NCI-H2081 (cell line): ENCODE measurements at places on chromosomes 11 and 22.

DNA sequence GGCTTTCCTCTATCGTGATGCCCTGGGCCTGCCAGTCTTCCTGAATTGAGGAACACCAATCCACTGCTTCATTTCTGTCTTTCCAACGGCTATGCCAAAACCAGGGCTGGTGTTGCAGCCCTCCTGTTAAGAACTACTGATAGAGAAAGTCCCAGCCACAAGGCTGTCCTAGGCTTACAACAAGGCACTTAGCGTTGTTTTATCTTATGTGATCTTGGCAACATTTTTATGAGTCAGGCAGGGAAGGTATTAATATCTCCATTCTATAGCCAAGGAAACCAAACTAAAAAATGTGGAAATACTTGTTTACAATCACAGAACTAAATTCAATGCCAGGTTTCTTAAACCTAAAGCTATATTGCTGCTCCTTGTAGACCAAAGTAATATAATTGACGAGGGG is 89.9 kb upstream of the AMOTL1 start:
- DNase-seq: no peak

- DNase-seq: no peak
Measured at GRCh38 chr11:115872416-115872815, 368.2 kb upstream of the CADM1 start.

GRCh38 chr11:69750875-69751597 is 24.1 kb downstream of the FGF4 start:
- no peak for DNase-seq

DNA sequence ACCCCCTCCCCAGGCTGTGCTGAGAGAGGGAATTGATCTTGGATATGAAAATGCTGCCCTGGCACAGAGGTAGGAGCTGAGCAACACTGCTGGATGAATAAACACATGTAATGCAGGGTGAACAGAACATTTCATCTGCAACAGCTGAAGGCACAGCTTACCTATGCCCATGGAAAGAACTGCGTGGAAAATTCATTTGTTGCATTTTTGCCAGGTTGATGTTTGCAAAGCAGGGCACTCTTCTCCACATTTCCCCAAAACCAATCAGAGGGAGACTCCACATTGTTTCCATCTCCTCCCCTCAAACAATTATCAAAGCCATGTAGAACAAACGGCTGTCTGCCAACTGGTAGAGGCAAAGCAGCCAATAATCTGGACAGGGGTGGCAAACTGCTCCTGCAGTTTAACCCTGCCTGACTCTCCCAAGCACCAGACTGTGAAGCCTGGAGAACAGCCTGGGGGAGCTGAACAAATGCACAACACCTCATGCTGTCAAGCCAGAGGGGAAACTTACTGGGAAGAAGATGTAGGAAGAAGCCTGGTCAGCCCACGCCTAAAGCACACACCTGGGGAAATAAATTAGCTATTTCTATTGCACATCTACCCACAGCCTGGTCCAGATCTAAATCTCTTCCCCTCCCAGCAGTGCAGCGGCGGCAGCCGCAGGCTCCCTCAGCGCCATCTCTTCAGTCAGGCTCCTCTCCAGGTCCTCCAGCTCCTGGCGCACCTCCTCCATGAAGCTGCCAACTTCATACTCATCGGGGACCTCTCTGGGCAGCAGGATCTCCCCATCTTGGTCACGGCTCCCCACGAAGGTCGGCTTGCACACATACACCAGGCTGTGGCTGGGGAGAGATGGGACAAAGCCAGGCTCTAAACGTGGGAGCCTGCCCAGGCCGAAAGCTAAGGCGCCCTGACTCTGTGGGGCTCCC is 44.3 kb downstream of the DKK3 start:
- peak; percentile 52 for DNase-seq

DNA sequence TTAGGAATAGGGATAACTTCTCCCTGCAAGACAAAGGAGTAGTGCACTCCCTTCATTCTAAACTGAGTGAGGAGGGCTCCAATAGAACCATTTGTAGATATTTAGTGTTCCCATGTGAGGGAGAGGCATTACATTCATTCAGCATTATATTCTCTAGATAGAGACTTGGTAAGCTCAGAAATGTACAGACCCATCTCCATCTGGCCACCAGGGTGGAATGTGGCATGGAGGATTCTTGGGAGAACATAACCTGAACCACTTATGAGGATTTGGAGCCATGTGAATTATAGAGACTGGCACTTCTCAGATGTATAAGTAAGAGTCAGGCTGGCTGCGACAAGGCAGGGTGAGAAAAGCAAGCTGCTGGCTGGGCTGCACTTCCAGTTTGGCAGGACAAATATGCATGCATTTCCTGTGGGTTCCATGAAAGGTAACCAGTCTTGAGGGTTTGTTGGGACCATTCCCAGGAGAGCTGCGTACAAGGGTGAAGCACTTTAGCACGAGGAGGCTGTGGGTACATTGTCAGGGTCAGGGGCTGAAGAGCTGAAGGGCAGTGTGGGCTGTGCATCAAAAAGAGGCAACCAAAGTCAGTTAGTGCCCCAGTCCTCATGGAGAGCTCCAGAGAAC is 9.2 kb downstream of the RRP8 start:
- no peak for DNase-seq

GRCh38 chr22:40714499-40715337 is 35.4 kb downstream of the MCHR1 start:
- DNase-seq: peak; percentile 20

- DNase-seq: no peak
Measured at GRCh38 chr22:38874529-38875222, 2.7 kb upstream of the CBX6 start.

GRCh38 chr22:40265783-40266182 is 80.5 kb upstream of the ADSL start:
- DNase-seq: no peak

DNA sequence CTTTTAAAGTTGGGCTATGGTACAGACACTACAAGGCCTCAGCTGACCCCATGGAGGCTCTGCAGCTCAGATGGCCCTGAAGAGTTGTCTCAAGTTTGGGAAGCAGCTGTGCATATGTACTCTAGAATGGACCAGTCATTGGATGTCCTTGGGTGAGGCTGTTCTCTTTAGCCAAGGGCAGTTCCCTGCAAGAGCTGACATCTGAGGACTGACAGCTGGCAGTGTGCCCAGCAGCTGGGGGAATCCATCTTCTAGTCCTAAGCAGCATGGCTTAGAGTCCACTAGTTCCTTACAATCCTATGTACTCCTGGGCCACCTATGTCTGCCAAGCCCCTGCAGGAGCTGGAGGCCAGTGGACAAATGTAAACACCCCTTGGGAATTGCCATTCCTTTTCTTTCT is 76.5 kb downstream of the C11orf91 start:
- DNase-seq: no peak

GRCh38 chr11:112761911-112762706 is 199.1 kb upstream of the NCAM1 start:
- no peak for DNase-seq

- no peak for DNase-seq
Measured at GRCh38 chr11:3942160-3942955, 86.9 kb downstream of the STIM1 start.

- DNase-seq: no peak
Measured at GRCh38 chr11:117484156-117484555, 156.5 kb downstream of the CEP164 start.

GRCh38 chr11:112566124-112566523 is 305.5 kb upstream of the PLET1 start:
- no peak for DNase-seq

DNA sequence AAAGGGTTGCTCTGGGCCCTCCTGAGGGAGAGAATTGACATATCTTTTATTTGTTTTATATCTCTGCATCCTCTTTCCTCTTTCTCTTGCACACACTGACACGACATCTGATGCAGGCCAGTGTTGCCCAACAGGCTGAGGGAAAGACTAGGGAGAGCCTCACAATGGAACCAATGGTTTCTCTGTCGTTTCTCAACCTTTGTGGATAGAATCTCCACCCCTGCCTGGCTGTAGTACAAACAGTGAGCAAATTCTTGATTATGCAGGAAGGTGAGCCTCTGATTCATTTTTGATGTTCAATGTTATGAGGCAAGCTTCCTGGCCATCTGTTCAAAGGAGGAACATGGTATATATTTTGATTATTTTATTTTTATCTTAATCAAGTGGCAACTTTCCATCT is 49.8 kb upstream of the PLET1 start:
- no peak for DNase-seq

DNA sequence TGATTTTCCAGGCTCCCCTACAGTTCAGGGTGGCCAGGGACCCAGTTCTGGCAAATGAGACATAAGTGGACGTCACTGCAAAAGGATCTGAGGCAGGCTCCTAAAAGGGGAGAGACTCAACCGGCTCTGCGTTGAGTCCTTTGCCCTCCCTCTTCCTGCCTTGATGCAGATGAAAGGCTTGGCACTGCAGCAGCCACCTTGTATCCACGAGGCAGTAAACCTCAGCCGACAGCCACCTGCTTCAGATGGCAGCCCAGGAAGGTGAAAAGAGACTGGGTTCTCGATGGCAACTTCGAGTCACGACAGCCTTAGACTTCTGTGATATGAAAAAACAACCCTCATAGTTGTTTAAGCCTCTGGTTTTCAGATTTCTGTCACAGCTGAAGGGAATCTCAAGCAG is 14.7 kb upstream of the TREH start:
- no peak for DNase-seq

GRCh38 chr11:47541070-47541469 is 11.9 kb downstream of the CELF1 start:
- DNase-seq: no peak

GRCh38 chr11:56706486-56706885 is 7.6 kb downstream of the OR9G1 start:
- no peak for DNase-seq

DNA sequence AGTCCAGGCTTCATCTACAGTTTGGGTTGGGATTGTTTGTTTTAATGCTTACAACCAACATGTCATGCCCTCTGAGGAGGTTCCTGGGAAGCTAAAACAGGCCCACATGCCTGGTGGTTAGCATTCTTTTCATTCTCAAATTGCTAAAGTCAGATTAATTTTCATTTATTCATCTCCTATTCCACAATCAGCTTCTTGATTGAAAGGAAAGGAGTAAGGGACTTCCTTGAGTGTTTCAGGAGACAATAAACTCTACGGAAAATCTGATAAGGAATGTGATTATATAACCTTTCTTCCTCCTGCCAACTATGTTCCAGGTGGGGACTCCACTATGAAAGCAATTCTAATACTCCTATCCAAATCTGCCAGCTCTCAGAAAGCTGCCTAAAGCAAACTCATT is 30.8 kb downstream of the MRTFA start:
- no peak for DNase-seq

DNA sequence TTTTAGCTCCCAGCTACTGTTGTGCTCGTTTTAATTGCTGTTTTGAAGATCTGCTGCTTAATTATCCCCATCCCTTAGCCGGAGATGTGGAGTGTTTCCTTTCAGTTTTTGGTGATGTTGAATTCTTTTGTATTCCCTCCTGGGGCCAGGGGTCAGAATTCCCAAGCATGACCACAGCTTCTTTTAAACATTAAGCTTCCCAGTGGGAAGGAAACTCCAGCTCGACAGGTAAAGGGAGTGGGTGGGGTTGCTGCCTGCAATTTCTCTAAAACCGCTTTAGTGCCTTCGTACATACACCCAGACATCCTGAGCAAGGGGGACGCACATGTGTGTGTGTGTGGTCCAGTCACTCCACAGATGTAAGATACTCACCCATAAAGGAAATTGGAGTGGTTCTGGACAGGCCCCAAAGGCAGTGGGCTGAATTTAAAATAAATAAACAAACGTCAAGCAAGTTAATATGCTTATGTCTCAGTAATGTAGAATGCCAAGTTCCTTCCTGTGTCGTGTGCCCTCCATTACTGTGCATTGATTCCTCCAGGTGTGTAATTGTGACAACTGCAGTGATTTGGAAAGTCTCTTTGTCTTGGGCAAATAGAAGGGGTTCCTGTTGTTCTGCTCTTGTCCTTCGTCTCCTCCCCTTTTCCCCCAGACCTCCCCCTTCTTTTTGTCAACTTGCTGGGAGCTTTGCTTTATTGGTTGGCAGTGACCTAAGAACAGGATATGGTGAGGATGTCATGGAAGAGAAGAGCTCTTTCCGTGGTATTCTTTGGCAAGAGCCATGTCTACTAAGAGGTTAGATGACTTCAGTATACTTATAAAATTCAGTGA is 19.2 kb upstream of the ADSL start:
- DNase-seq: peak; percentile 68

DNA sequence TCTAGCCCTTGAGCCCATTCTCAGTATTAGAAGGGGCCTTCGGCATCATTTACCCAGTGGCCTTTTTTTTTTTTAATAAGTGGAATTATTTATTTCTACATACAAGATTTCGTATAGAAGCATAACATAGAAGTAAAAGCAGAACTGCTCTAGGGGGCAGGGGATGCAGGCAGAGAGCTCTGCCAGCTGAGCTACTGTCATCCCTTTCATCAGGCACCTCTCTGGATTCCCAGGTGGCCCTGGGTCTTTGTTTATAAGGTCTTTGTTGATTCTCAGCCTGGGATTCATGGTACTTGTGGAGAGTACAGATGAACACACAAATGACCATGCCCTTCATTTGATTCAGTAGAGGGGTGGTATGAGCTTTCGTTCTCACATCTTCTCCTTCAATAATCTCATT is 66.4 kb downstream of the GAB2 start:
- peak; percentile 65 for DNase-seq

GRCh38 chr11:1731451-1732059 is 18.8 kb downstream of the IFITM10 start:
- no peak for DNase-seq

- DNase-seq: no peak
Measured at GRCh38 chr11:127226380-127226779, 225.8 kb upstream of the KIRREL3 start.

DNA sequence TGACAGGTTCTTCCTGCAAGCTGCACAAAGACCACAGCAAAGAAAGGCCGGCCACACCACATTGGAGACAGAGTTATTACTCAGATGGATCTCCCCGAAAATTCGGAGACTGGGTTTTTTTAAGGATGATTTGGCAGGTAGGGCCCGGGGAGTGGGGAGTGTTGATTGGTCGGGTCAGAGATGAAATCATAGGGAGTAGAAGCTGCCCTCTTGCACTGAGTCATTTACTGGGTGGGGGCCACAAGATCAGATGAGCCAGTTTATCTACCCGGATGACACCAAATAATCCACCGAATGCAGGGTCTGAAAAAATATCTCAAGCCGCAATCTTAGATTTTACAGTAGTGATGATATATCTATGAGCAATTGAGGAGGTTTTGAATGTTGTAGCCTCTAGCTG is 401.8 kb upstream of the FAT3 start:
- no peak for DNase-seq

GRCh38 chr11:84558085-84558905 is 1068.8 kb downstream of the DLG2 start:
- DNase-seq: peak; percentile 24

GRCh38 chr11:67667490-67668191 is 6.8 kb downstream of the ALDH3B2 start:
- no peak for DNase-seq

GRCh38 chr11:93188726-93189125 is 9.1 kb downstream of the SLC36A4 start:
- DNase-seq: no peak

DNA sequence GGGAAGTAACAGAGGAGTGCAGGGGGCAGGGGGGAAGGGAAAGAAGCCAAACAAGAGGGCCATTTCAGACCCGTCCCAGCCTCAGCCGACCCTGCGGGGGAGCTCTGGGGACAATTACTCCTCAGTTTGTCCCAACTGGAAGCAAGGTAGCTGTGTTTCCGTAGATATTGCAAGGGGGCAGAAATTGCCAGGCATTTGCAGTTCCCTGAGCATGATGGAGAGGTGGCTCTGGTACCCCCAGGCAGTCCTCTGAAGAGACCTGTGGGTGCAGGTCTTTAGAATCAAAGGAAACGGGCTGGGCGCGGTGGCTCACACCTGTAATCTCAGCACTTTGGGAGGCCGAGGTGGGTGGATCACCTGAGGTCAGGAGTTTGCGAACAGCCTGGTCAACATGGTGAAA is 13.8 kb upstream of the JAM3 start:
- no peak for DNase-seq

GRCh38 chr11:4654635-4655369 is 11.0 kb downstream of the OR51E1 start:
- no peak for DNase-seq
